ENCODE measurements at places on chromosomes 6 and 20.

GRCh38 chr20:1182106-1182505 is 2.7 kb downstream of the TMEM74B start:
- no peak for DNase-seq

GRCh38 chr6:48111143-48111506 is at the start of gene PTCHD4:
Gene PTCHD4 (minus strand): TSS chr6:48111197. CDS start chr6:48068957, 42,240 bp downstream.
- no peak for DNase-seq

DNA sequence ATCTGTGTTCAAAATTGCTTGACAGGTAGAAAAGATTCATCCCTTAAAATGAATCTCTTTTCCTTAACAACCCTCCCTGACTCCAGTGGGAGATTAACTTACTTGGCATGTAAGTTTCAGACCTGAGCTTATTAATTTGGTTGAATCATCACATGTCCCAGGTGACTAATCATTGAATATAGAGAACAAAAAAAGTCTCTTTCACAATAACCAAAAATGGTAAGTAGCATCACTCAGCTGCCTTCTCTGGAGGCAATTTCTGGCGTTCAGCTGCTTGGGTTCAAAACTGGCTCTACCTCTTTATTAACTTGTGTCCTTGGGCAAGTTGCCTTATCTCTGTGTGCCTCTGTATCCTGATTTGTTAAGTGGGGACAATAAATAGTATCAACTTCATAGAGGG is 2.9 kb downstream of the C6orf141 start:
- no peak for DNase-seq

DNA sequence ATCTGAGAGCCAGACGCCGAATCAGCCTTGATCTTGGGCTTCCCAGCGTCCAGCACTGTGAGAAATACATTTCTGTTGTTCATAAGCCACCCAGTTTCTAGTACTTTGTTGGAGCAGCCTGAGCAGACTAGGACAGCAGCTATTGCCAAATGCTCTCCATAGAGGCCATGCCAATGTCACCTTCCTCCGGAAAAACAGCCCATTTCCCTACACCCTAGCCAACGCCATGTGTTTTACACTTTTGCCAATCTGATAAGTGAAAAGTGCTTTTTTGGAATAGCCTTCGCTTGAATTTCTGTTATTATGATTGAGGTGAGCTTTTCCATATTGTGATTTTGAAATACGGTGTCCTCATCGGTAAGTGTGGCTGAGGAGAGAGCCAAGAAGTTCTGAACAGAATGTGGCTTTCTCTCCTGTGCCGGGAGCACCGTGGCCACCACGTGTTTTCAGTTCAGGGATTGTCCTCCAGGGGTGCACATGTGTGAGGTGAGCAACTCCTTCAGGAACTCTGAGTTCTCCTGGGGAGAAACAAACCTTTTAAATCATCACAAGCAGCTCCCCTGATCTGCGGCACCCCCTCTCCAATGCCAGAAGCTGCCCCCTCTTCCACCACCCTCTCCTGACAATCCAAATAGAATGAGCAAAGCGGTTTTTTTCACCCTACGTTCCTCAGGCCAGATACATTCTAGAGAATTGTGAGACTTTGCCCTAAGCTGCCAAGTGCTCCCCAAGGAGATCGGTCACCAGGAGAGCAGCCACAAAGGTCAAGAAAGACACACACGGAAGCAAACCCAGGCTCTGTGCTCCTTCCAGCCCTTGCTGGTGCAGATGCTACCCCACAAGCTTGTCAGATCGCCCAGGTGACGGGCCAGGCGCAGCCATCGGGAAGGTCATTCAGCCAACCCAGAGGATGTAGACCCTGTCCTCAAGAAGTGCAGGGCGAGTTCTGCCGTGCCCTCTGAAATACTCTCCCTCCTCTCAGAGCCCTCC is 36.0 kb downstream of the TAF8 start:
- no peak for DNase-seq

- no peak for DNase-seq
Measured at GRCh38 chr6:164243012-164243610, 828.6 kb downstream of the QKI start.

GRCh38 chr6:138052783-138053182 is 54.4 kb downstream of the PERP start:
- DNase-seq: no peak

GRCh38 chr6:148465670-148466069 is 123.0 kb downstream of the SASH1 start:
- DNase-seq: no peak

GRCh38 chr6:20707870-20708269 is 173.6 kb downstream of the CDKAL1 start:
- no peak for DNase-seq

DNA sequence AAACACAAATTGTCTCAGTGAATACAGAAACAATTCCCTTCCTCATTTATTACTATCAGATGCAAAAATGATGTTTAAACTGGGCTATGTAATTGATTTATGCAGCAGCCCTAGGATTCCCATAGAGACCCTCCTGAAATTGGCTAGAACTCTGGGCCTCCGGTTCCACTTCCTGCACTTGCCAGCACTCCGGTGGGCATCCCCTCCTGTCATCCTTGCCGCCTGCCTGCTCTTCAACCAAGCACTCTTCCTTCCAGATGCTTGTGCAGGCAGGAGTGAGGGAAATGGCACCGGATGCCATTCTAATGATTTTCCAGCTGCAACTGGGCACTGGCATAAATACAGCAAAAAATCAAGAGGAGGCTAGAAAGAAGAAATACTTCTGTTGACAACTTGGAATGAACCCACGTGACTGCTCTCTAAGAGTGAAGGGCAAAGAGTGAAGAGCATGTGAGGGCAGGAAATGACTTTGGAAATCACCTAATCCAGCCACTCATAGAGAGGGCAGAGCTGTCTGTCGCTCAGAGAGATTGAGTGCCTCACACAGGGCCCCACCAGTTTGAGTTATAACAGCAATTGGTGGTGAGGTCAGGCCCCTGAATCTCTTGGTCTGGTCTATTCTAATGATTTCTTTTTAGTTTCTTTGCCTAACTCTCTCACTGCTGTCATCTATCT is 3.7 kb upstream of the NEDD9 start:
- no peak for DNase-seq

DNA sequence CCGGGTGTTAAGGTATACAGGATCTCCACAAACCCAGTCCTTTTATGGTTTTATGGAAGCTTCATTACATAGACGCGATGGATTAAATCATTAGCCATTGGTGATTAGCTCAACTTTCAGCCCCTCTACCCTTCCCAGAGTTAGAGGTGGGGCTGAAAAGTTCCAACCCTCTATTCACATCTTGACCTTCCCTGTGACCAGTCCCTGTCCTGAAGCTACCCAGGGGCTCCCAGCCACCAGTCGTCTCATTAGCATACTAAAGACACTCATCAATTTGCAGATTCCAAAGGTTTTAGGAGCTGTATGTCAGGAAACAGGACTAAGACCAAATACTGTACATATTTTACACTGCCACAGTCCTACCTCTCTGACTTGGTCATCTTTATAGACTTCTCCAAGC is 21.0 kb downstream of the KHDC1L start:
- no peak for DNase-seq

DNA sequence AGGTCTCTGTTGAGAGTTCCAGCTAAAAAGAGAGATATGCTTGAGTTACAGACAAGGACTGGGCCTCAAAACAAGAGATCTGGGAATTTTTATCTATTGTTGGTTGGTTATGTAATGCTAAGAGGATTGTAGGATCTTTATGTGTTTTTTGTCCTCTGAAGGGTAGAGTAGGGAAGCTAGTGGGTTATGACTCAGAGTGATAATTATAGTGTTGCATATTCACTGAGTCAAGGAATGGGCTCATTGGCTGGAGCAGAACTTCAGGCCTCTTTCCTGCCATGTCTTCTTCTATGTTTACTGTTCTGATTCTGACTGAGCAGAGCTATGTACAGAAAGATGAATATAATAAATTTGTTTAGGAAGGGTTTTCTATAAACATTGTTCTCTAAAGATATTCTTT is 66.1 kb upstream of the NOX3 start:
- no peak for DNase-seq

DNA sequence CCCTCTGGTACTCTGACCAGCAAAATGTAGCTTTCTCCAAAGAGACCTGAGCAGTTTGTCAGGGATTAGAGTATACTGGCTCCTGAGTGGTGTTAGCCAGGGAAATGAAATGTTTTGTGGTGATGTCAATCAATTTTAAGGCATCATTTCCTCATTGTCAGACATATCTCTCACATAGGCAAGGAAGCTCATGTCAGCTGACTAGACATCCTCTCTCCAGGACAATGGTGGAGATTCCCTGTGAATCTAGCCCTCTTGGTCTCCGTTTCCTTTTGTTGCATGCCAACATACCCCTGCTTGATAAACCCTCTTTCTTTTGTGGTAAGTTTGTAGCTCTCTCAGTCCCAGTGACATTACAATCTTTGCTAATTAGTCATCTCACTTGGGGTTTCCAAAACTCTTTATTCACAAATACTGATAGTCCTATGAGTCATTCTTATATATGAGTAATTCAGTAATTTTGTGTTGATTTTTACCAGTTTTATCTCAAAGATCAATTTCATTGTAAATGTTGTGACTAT is 135.6 kb upstream of the PTPRK start:
- DNase-seq: no peak

- DNase-seq: no peak
Measured at GRCh38 chr6:138031850-138032249, 75.4 kb downstream of the PERP start.

GRCh38 chr6:50362706-50363105 is 313.0 kb upstream of the DEFB112 start:
- no peak for DNase-seq

DNA sequence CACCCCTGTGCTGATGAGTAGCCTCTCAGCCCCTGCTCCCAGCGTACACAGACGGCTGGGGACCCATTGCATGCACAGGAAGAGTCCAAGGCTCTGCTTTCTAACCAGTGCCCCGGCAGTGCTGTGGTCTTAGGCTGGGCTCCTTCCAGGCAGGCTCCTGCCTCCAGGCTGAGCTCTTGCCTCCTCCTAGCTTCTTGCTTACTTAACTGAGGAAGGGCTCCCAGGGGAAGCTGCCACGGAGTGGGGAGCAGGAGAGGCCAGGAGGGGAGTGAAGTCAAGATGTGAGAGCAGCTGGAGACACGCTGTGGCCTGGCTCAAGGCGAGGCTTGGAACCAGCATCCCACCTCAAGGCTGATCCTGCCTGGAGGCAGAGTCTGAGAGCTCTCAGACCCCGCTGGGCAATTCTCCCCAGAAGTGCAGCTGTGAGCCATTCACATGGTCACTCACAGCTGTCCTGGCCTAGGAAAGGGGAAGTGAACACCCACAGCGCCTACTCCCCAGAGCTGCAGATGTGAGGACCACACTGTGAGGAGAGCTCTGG is 141.0 kb downstream of the TBXT start:
- DNase-seq: no peak

DNA sequence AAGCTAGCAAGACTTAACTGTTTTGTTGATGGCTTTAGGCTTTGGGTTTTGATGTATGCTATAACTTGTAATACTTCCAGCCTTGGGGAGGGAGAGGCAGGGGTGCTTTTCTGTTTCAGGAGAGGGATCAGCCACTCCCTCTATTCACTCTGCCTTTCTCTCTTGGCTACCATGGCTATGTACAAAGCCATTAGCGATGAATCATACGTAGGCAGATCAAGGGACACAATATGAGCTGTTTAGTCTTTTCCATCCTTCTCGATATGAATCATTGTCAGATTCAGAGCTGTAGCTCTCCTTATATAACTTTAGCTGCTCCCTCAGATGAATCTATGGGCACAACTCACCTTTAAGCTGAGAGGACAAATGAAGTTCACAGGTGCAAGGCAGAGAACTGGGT is 230.6 kb downstream of the TSHZ2 start:
- DNase-seq: no peak

- no peak for DNase-seq
Measured at GRCh38 chr20:40293740-40294139, 395.3 kb downstream of the MAFB start.

DNA sequence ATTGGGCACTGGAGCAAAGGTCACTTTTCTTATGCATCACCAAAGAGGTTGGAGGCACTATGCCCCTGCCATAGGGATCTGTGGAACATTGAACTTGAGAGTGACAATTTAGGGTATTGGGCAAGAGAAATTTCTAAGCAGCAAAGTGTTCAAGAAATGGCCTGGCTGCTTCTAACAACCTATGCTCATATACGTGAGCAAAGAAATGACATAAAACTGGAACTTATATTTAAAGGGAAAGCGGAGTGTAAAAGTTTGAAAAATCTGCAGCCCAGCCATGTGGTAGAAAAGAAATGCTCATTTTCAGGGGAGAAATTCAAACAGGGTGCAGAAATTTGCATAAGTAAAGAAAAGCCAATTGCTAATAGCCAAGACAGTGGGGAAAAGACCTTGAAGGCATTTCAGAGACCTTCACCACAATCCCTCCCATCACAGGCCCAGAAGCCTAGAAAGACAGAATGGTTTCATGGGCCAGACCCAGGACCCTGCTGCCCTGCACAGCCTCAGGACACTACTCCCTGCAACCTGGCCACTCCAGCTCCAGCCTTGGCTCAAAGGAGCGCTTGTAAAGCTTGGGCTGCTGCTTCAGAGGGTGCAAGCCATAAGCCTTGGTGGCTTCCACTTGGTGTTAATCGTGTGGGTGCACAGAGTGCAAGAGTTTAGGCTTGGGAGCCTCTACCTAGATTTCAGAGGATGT is 24.4 kb downstream of the NCR2 start:
- DNase-seq: no peak

DNA sequence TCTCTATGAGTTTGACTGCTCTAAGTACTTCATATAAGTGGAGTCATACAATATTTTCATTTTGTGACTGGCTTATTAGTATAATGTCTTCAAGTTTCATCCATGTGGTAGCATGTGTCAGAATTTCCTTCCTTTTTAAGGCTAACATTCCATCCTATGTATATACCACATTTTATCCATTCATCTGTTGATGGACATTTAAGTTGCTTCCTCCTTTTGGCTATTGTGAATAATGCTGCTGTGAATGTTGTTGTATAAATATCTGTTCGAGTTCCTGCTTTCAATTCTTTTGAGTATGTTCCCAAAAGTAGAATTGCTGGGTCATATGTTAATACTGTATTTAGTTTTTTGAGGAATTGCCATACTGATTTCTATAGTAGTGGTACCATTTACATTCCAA is 79.5 kb downstream of the PTPRA start:
- no peak for DNase-seq

- DNase-seq: no peak
Measured at GRCh38 chr6:168411130-168411529, 29.9 kb upstream of the SMOC2 start.

GRCh38 chr6:46078294-46078693 is 51.5 kb upstream of the ENPP4 start:
- DNase-seq: no peak

All from activated T-helper 1 cell treated with anti-CD3 and anti-CD28 coated beads, Interleukin-2, amount 50 U/mL, for 16 hours (primary cell).